ENCODE measurements at places on chromosomes 2 and 18.

DNA sequence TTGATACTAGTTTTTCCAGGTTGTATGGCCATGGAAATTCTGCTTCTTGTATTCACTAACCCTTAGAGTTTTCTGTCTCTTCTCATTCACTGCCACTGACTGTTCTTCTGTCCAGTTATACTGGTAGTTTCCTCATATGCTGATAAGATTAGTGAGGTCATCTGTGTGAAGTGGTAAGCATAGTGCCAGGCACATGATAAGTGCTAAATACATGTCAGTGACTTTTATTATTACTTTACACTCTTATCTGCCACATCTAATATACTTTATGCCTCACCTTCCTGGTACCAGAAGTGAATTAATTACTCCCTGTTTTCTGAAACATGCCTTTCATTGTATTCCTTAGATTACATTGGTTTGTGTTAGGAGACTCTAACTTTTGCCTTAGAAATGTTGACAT is 91.3 kb downstream of the NBEAL1 start:
- no peak for DNase-seq

DNA sequence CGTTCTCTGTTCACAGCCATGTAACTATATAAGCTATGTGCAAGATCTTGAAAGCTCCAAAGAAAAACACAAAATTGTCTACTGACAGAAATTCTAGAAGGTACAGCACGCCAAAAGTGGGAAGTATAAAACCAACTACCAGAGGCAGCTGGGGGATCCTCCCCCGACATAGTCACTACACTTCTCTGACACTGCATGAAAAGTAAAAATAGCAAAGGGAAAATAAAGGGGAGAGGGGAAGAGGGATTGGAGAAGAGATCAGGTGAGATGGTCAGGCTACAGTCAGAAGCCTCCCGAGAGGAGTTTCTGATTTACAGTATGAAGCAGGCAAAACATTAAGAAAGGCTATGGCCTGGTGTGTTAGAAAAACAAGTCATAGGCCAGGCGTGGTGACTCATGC is 39.8 kb upstream of the PCBP1 start:
- DNase-seq, result no peak

DNA sequence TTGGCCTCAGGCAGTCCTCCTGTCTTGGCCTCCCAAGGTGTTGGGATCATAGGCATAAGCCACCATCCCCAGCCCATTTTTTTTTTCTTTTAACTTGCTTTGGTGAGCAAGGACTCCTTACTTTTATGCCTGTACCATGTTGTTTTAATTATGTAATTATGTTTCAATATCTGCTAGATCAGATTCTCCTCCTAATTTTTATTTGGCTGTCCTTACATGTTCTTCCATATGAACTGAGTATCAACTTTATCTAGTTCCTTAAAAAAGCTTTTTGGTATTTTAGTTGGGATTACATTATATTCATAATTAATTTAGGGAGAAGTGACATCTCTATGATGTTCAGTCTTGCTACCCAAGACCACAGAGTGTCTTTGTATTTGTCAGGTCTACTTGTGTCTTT is 16.3 kb downstream of the GPN1 start:
- no peak for DNase-seq

DNA sequence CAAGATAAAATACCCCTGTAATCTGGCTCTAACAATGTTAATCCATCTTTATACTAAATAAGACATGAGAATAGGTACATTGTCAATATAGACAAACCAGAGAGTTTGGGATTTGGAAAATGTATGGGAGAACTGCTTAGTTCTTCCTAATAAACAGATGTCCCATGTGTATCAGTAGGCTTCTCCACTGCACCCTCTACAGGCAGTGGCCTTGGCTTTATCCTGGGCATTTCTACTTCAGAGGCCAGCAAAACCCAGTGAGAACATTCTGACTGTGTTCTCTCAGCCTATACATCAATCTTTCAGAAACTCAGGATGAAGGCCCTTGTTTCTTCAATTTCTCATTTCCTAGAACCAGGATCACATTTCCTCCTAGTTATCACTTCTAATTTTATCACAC is 1167.5 kb upstream of the ACVR2A start:
- no peak for DNase-seq

DNA sequence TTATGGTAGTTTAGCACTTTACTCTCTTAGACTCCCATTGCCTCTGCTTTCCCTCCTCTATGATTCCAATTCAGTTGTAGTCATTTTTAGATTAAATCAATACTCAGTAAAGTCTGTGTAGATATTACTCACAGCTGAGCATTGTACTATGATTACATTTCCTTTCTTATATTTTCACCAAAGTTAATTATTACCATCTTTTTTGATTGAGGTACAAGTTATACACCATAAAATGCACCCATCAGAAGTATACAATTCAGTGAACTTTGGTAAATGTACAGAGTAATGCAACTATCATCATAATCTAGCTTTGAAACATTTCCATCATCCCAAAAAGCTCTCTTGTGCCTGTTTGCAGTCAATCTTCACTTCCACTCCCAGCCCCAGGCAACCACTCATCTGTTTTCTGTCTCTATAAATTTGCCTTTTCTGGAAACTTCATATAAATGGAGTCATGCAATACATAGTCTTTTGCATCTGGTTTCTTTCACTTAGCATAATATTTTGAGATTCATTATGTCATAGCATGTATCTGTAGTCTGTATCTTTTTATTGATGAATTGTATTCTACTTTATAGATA is 30.2 kb upstream of the ETAA1 start:
- DNase-seq, result no peak
